ENCODE measurements at places on chromosomes 2 and 18. TPM values are rescaled to one million over a fixed set of nuclear protein-coding genes. Genes with fewer than 3 reads are reported as not detected.

TDRD15 gene
- total RNA-seq: not detected

DNA sequence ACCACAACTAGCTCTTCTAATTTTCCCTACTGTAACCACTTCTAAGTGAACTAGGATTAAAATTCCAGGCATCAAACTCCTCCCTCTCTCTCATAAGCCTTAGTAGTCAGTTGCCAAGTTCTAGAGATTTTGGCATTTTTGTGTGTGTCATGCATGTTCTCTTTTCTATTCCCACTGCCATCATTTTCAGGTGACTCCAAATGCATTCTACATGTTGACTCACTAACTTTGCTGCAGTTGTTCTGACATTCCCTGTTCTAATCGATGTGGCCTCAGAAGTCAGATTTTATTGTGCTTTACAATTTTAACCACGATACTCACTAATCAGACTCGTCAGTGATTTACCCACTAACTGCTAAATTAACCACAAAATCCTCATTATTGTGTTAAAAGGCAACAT is 13.3 kb downstream of the DSC1 start:
- no peak overlapping the region for H3K27ac ChIP-seq
- no peaks in the 10 kb centered on the region for H3K27me3 ChIP-seq
- H3K4me1 ChIP-seq: no peaks in the 10 kb centered on the region

DNA sequence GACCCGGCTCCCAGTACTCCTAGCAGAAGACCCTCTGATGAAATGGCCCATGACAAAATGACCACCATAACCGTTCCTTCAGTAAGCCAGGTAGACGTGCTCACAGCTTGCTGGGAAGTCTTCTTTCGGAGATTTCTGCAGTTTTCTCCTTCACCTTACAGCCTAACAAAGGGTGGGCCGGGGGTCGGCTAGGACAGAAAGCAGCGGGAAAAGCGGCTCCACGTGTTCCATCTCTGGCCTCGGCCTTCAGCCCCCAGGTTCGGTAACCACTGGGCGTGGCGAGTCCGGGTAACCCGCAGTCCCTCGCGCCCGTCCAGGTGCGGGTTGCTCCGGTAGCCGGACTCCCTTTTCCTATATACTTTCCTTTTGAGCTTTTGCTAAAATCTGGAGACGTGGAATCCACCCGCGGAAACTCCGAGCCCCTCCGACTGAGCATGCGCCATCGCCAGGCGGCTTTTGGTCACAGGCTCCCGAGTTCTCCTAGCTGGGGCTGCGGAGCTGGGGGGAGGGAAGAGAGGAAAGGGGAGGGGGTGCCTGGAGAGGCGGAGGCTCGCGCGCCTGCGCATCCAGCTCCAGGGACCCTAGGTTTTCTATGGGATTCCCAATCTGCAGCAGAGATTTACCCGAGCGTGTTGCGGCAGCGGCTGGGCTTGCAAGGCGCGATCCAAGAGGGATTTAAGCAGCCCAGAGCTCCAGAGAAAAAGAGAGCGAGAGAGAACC is at the start of gene VSNL1:
Gene VSNL1, plus strand, starts transcription at position 604 of the 720 bp plus-strand sequence. CDS start 51,379 bp downstream, outside the sequence.
- peaks cover 4% of the 10 kb centered on the region for H3K4me1 ChIP-seq
- H3K27me3 ChIP-seq: peaks cover 51% of the 10 kb centered on the region
- DNase-seq: no peak
- no peak within 1 kb of the TSS for H3K4me3 ChIP-seq
- H3K27ac ChIP-seq: no peak within 1 kb of the TSS

TMEM87B gene
- 12.2 TPM for total RNA-seq

GRCh38 chr2:174760845-174761473 is 3.3 kb downstream of the CHRNA1 start:
- no peak overlapping the region for H3K27ac ChIP-seq
- H3K27me3 ChIP-seq: no peaks in the 10 kb centered on the region
- no peaks in the 10 kb centered on the region for H3K36me3 ChIP-seq
- no peak overlapping the region for H3K4me3 ChIP-seq
- peaks cover 9% of the 10 kb centered on the region for H3K4me1 ChIP-seq

DNA sequence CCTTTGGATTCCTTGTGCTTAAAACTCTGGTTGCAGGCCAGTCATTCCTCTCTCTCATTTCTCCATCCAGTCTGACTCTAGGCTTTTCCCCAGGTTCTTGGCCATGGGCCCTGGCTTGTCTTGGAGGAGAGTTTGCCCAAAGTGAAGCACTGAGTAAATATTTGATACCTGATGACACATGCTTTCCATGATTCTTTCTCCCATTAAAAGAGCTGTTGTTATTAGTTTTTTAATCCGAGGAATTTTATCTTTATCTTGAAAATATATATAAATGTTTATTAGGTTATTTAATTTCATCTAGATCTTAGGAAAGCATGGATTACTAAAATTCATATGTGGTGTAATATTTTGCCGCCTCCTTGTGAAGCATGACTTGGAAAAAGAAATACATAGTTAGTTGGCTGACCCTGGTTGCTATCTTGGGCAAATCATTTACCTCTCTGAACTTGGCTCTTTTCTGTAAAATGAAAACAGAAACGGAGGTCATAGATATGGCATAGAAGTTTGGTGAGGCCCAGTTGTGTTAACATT is 650.1 kb downstream of the SLC4A3 start:
- H3K36me3 ChIP-seq: no peaks in the 10 kb centered on the region
- no peak for DNase-seq
- no peaks in the 10 kb centered on the region for H3K27me3 ChIP-seq
- no peak overlapping the region for H3K4me3 ChIP-seq

- H3K36me3 ChIP-seq: peaks cover 59% of the 10 kb centered on the region
- H3K27ac ChIP-seq: no peak overlapping the region
- no peak overlapping the region for H3K4me3 ChIP-seq
- no peaks in the 10 kb centered on the region for H3K27me3 ChIP-seq
Observed at GRCh38 chr2:191082321-191082720, 68.3 kb upstream of the STAT1 start.

SOS1 gene
- total RNA-seq: 56.8 TPM

C1QL2 gene
- not detected for total RNA-seq

- peaks cover 54% of the 10 kb centered on the region for H3K27me3 ChIP-seq
- no peaks in the 10 kb centered on the region for H3K36me3 ChIP-seq
- peak; percentile 23 for DNase-seq
- peak overlapping the region; percentile 83 for H3K4me3 ChIP-seq
Observed at GRCh38 chr2:221570321-221570935, 1.7 kb downstream of the EPHA4 start.

RAD51AP2 gene
- total RNA-seq: not detected

MOB4 gene
- total RNA-seq: 15.1 TPM

ST8SIA5 gene
- total RNA-seq: not detected

IAH1 gene
- 64.9 TPM for total RNA-seq

EPAS1 gene
- 12.2 TPM for total RNA-seq

STPG4 gene
- total RNA-seq: not detected

PSD4 gene
- total RNA-seq: 251 TPM

GRCh38 chr18:60962625-60963024 is 370.6 kb upstream of the CDH20 start:
- H3K27me3 ChIP-seq: no peaks in the 10 kb centered on the region
- no peak for DNase-seq
- H3K4me3 ChIP-seq: no peak overlapping the region
- no peak overlapping the region for H3K27ac ChIP-seq

DNA sequence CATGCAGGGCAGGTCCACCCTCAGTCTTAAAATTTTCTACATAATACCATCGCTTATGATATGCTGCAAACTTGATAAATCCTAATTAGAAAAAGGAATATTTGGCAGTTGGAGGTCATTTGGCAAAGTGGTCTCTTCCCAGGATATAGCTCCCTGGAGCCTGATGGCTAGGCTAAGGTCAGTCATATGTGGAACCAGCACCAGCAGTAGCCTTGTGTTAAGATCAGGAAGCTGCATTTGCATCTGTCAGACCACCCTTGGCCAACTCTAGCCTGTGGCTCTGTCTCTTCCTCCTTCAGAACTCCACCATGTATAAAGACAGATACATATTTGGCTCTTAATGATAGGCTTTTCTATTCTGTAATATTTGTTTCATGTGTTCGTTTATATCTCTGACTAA is 5.4 kb upstream of the HK2 start:
- H3K27me3 ChIP-seq: peaks cover 3% of the 10 kb centered on the region
- peaks cover 3% of the 10 kb centered on the region for H3K36me3 ChIP-seq
- H3K4me3 ChIP-seq: no peak overlapping the region
- no peak for DNase-seq
- H3K4me1 ChIP-seq: peaks cover 20% of the 10 kb centered on the region

ACKR3 gene
- 3.4 TPM for total RNA-seq

DNA sequence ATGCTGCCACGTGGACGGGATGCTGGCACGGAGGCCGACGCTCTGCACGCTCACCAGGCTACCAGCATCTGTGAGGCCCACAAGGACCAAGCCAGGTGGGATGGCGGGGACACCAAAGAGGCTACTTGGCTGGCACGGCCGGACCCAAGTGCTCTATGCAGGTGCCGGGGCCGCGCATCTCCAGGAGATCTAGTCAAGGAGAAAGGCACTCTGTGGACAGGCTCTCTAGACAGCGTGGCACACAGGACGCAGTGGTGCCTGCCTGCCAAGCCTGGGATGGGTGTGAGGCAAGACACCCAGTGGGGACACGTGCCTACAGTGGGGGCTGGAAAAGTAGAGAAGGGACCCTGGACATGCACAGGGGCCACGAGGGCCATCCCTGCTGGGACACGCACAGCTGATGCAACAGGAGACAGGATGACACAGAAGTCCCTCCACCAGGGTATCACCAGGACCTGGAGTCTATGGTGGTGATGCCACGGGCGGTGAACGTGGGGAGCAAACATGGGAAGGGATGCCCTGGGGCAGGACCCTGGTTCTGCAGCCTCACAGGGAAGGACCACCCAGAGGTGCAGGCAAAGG is 28.5 kb downstream of the ZNF516 start:
- no peak overlapping the region for H3K4me3 ChIP-seq
- DNase-seq: no peak
- no peaks in the 10 kb centered on the region for H3K27me3 ChIP-seq
- H3K4me1 ChIP-seq: peaks cover 22% of the 10 kb centered on the region
- no peaks in the 10 kb centered on the region for H3K36me3 ChIP-seq

GRCh38 chr2:100064165-100064564 is 78.2 kb downstream of the AFF3 start:
- peaks cover 3% of the 10 kb centered on the region for H3K36me3 ChIP-seq
- no peak for DNase-seq
- peaks cover 41% of the 10 kb centered on the region for H3K4me1 ChIP-seq
- H3K27ac ChIP-seq: no peak overlapping the region
- H3K4me3 ChIP-seq: no peak overlapping the region

ATP6V1B1 gene
- total RNA-seq: not detected

DNA sequence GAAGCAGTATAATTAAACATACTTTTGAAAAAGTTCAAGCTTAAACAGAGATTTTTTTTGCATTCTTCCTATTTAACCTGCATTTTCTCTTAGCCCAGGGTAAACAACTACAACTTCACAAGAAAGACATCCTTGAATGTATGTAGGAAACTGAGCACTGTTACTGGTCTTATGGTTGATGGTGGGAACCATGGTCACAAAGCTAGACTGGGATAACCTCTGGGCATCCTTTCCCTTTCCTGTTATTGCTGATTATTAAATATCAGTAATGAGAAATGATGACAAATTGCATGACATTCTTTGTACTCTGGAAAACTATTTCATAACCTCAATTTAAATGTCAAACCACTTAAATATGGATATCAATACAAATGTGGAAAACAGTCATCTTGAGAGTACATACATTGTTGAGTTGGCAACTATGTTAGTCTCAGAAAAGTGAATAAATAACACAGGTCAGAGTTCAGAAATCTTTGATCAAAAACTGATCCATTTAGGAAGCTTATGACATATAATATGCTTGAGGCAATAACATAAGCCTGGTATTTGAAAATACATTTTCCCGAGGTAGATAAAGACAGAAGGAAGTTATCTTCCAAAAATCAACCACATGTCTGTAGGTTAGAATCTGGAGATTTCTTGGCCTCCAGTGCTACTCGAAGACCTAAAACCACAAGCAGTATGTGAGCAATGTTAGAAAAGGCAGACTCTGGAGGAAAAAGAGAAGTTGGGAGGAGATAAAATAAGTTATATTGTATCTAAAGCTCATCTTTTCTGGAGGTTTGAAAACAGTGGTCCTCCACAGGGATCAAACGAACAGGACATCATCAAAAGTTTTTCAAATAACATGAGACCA is 65.2 kb upstream of the ST8SIA5 start:
- no peak overlapping the region for H3K4me3 ChIP-seq
- no peaks in the 10 kb centered on the region for H3K27me3 ChIP-seq
- DNase-seq: no peak
- H3K27ac ChIP-seq: peak overlapping the region; percentile 63
- H3K36me3 ChIP-seq: peaks cover 18% of the 10 kb centered on the region

DNA sequence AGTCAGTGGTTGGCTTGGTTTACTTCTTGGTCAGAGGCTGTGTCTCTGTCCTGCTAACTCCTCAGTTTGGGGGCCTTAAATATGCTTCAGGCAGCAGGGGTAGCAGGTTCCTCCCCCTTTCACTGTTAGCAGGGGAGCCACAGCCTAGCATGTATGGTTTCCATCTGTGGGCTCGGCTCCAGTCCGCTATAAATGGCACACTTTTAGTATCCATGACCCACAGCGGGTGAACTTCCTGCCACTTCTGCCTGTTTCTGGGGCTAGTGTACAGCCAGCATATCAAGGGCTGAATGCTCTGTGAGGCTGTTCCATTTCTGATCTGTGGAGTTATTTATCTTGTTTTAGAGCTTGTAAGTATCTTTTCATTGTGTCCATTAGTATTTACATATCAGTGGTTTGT is 58.3 kb downstream of the MRPL33 start:
- H3K27me3 ChIP-seq: no peaks in the 10 kb centered on the region
- no peaks in the 10 kb centered on the region for H3K4me1 ChIP-seq
- no peak for DNase-seq
- peaks cover 13% of the 10 kb centered on the region for H3K36me3 ChIP-seq
- no peak overlapping the region for H3K27ac ChIP-seq
- no peak overlapping the region for H3K4me3 ChIP-seq

GRCh38 chr2:133314795-133315194 is 253.5 kb downstream of the NCKAP5 start:
- no peak for DNase-seq
- no peaks in the 10 kb centered on the region for H3K4me1 ChIP-seq
- no peaks in the 10 kb centered on the region for H3K27me3 ChIP-seq
- H3K27ac ChIP-seq: no peak overlapping the region
- no peak overlapping the region for H3K4me3 ChIP-seq
- H3K36me3 ChIP-seq: no peaks in the 10 kb centered on the region

GRCh38 chr2:237870754-237871651 is 11.6 kb downstream of the RAMP1 start:
- peaks cover 18% of the 10 kb centered on the region for H3K4me1 ChIP-seq
- H3K4me3 ChIP-seq: no peak overlapping the region
- DNase-seq: no peak
- no peak overlapping the region for H3K27ac ChIP-seq
- no peaks in the 10 kb centered on the region for H3K36me3 ChIP-seq

SLC40A1 gene
- 1.5 TPM for total RNA-seq

DNA sequence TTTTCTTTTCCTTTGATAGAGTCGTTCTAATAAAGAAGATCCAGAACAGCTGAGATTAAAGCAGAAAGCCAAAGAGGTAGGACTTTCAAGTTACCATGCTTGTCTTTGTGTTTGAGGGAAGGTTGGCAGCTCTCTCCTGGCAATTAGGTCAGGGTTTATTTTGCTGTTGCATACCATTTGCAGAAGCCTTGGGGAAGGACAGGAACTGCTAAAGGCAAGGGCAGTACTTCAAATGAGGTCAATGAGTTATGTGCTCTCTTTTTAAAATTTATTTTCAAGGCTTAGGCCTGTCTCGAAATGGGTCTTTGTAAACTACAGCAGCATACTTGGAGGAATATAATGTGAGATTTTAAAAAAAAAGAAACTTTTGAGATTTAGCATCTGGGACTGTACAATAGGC is 108.9 kb downstream of the TAF4B start:
- no peaks in the 10 kb centered on the region for H3K27me3 ChIP-seq
- H3K4me3 ChIP-seq: no peak overlapping the region
- no peak overlapping the region for H3K27ac ChIP-seq
- H3K4me1 ChIP-seq: no peaks in the 10 kb centered on the region

All from activated CD8-positive, alpha-beta T cell treated with anti-CD3 and anti-CD28 coated beads for 36 hours (primary cell).